ENCODE measurements at places on chromosomes 5 and 9. TPM values are rescaled to one million over a fixed set of nuclear protein-coding genes. Genes with fewer than 3 reads are reported as not detected.

DNA sequence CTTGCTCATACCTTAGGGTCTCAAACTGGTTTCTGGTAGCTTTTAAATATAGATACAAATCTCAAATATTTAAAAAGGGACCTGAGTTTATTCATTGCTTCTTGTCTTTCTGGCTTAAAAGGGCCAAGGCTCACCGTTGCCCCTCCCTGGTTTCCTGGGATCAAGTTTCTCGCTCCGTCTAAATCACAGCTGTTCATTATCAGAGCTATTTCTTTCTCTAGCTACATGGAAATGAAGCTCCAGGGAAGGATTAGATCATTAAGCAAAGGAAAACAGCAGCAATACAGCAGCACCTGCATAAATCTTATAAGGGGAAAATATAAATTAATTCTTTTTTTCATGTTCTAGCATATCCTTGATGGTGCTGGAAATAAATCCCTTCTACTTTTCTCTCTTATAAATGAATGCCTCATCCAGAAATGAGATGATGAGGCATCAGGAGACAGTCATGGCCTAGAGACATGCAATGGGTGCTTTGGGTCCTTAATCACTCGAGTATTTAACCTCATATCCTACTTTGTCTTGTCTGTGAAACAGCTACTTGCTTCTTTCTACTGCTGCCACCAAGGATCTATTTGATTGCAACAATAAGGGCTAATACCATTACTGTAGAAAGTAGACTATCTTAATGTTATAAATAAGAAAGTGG lies 320.1 kb downstream of the TRPM3 start:
- DNase-seq: no peak

DNA sequence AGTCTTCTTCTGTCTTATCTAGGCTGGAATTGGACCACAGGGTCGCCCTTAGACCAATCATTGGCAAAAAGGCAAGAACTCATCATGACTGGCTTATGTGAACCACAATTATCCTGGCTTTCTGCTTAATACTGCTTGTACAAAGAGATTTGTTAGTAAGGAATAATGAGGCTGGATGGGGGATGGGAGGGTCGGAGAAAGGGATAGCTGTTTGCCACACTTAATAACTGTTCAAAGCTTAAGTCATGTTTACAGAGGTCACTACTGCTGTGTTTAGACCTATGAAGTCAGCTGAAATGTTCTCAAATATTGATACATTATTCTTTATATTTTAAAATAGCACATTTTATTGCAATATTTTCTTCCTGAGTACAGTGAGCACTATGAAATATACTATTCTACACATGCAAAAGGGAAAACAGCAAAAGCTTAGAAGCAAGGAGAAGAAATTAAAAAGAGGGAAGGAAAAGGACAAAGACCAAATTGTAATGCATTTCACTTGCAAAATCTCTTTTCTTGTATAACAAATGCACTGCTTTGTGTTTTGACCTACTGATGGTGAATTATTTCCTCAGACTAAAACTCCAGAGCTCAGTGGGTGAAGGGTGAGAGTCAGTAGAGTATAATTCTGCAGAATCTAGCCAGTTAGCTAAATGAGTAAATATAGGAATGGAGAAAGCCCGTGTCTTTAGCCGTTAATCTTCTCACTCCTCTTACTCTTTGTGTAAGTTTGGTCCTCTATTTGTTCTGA lies 404.9 kb upstream of the ZNF608 start:
- DNase-seq: no peak

- no peak for DNase-seq
Measured at GRCh38 chr5:61631438-61631941, 299.4 kb downstream of the ZSWIM6 start.

NMUR2 gene
- total RNA-seq: not detected

- DNase-seq: no peak
Measured at GRCh38 chr5:137581776-137582175, 82.7 kb upstream of the SPOCK1 start.

- no peak for DNase-seq
Measured at GRCh38 chr5:80668016-80668969, 13.5 kb upstream of the DHFR start.

DNA sequence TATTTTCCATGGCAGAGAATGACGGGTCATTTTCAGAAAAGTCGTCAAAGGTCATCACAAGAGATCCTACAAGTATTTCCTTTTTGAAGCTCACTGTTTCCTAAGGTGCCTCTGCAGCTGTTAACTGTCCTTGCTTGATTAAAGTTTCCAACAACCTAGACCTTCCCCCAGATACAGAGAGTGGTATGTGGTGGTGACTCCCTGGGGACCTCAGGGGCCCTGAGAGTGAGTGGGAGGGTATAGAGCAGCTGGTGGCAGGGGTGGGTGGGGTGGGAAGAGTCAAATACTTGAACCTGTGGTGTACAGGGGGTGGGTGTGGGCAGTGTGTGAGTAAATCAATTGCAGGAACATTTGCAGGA lies 1.6 kb upstream of the CD72 start:
- no peak for DNase-seq

GABRA1 gene
- total RNA-seq: not detected

DNA sequence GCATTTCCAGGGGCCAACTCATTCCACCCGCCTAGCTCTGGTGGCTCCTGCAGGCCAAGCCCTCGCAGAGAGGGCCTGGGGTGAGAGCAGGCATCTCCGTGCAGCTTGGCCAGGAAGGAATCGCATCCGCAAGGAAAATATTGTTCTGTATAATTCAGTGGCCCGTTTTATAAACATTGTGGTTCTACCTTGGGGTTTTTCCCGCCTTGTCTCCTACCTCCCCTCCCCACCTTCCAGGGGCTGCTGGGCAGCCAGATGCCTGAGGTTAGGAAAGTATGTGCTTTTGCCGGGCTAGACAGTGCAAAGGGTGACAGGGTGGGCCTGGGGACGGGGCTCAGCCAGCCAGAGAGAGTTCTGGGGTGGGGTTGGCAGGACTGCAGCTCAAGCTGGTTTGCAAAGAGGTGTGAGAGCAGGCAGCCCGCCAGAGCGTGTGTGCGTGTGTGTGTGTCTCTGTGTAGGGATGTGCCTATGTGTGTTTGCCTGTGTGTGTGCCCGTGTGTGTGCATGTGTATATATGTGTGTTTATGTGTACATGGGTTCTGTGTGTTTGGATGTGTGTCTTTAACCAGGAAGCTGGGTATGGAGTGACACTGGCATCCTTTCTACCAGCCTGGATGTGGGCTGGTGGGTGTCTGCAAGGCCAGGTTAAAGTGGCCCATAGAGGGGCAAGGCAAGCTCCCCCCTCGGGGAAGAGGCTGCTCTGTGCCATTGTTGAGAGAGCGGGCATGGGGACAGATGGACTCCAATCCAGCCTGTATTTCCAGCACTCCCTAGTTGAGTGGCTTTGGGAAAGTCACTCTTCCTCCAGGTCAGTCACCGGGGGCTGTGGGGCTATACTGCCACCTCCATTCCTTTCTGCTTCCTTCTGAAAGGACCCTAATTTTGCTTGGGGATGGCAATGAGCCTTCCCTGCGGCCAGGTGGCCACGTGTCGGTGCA lies 10.6 kb upstream of the SLC2A6 start:
- no peak for DNase-seq

DNA sequence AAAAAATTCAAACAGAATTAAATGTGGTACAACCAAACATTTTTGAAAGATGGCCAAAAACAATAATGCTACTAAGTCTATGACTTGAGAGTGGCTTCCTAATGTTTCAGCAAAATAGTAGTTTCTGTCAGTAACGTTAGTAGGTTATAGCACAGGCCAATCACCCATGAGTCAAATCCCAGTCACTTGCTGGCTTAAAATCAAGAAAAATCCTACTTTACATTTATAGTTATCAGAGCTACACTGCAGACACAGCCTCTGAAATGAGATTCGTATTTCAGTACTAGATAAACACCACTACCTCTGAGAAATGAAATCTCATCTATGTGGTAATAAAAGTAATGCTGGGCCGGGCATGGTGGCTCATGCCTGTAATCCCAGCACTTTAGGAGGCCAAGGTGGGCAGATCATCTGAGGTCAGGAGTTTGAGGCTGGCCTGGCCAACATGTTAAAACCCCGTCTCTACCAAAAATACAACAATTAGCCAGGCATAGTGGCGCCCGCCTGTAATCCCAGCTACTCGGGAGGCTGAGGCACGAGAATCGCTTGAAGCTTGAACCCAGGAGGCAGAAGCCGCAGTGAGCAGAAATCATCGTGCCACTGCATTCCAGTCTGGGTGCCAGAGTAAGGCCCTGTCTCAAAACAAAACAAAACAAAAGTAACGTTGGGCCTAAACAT lies 6.1 kb downstream of the ZDHHC21 start:
- no peak for DNase-seq

- no peak for DNase-seq
Measured at GRCh38 chr5:79517601-79518000, 3.7 kb upstream of the HOMER1 start.

DNA sequence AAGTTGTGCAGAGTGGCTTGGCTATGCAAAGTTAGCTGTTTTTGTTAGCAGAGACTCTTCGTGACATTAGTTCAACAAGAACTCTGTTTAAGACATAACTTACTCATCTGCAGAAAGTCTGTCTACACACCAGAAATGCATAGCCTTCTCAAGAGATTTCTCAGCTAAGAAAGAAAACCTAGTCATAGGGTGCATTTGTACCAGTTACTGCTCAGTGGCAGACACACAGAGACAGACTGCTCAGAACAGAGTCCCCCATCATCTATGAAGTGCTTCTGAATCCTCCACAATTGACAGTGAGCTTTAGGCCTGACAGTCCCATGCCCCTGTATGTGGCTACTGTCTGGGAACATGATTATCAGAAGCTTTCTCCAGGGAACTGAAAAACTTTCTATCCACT lies 56.1 kb upstream of the IFNK start:
- no peak for DNase-seq

DNA sequence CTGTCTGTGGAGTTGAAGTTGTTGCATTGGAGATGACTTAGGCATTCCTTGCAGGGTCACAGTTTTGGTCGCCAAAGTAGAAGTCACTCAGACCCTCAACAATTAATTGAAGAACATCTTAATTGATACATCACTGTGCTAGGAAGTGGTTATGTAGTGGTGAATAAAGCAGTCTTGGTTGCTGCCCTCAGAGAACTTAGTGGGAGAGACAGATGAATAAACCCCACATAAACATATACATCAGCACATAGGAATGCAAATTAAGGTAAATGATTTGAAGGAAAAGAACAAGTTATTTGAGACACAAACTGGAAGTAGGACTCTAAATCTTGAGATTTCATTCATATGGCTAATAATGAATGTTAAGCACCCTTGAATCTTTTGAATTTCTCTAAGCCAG lies 25.7 kb downstream of the FAM174A start:
- no peak for DNase-seq

PCDHGB6 gene
- total RNA-seq: 3.9 TPM

GRCh38 chr9:93904649-93905472 lies 50.3 kb downstream of the BARX1 start:
- DNase-seq: no peak

PAEP gene
- total RNA-seq: not detected

LSM11 gene
- 1.3 TPM for total RNA-seq

- no peak for DNase-seq
Measured at GRCh38 chr5:1208743-1209488, 7.5 kb downstream of the SLC6A19 start.

C5 gene
- 1.5 TPM for total RNA-seq

HMGCR gene
- total RNA-seq: 4.9 TPM

PRDM9 gene
- not detected for total RNA-seq

DNA sequence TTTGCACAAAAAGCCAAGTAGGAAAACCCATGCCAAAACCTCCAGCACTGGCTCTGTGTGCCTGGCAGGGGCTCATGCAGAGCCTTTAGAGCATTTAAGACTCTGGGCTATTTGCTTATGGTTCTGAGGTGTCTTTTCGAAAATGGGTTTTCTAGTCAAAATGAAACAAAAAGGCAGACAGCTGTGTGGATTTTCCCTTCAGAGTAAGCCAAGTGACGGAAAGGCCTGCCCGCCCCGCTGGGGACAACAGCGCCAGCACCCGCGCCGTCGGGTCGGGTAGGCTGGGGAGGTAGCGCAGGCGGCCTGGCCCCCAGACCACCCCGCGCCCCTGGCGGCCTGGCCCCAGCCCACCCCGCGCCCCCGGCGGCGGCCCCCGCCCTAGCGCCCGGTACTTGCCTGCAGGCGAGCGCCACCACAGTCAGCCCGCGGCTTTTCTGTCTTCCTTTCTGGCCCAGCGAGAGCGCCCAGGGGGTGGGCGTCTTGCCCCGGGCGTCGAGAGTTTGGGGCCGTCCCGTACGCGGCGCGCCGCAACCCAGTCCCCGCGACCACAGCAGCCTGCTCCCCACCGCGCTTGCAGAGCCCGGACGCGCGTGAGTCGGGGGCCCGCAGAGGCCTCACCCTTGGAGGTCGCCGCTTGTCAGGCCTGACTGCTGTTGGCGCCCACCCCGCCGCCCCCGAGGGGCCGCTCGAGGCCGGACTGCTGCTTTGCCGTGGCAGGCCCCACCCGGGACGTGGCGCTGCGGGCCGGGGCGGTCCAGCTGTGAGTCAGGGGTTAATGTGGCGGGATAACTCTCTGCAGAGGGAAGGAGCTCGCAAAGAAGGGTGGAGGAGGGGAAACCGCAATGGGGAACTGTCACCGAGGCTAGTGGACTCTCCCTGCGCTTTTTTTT lies at the start of gene TICAM2:
Gene TICAM2, minus strand, starts transcription at position 779 of the 890 bp plus-strand sequence. CDS start 21,223 bp downstream, outside the sequence.
- DNase-seq: peak; percentile 82

DNA sequence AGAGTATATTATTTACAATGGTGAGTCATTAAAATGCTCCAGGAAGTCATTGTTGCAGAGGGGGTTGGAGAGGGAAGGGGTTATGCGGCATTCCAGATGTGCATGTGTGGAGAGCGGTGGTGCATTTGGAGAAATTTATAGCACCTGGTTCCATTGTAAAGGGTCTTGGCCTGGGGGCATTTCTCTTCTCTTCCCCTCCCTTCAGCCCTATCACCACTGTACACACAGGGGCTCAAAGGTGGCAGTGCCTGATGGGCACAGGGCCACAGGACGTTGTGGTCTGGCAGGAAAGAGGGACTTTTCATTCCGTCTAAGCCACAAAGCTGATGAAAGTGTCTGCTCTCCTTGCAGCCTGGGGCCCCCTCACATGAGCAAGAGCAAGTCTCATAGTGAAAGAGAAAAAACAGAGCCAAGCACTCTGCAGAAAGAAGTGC lies 442.4 kb upstream of the ZNF462 start:
- no peak for DNase-seq

CCDC192 gene
- not detected for total RNA-seq

CNTNAP3 gene
- 9.0 TPM for total RNA-seq

DNA sequence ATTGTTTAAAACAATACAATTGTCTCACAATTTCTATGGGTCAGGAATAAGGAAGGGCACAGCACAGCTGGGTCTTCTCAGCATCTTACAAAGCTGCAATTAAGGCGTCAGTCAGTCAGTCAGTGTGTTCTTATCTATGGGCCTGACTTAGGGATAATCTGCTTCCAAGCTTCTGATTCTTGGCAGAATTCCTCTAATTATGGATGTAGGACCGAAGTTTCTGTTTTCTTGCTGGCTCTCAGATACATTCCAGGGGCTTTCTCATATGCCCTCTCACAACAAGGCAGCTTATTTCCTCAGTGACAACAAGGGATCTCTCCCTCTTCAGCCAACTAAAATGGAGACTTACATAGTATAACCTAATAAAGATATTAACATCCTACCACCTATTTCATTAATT lies 1925.3 kb upstream of the ACO1 start:
- no peak for DNase-seq

CCDC180 gene
- 4.8 TPM for total RNA-seq

IFNA2 gene
- total RNA-seq: not detected

- no peak for DNase-seq
Measured at GRCh38 chr5:60183881-60184280, 290.4 kb upstream of the PDE4D start.
